ENCODE measurements at places on chromosomes 6 and 20.

DNA sequence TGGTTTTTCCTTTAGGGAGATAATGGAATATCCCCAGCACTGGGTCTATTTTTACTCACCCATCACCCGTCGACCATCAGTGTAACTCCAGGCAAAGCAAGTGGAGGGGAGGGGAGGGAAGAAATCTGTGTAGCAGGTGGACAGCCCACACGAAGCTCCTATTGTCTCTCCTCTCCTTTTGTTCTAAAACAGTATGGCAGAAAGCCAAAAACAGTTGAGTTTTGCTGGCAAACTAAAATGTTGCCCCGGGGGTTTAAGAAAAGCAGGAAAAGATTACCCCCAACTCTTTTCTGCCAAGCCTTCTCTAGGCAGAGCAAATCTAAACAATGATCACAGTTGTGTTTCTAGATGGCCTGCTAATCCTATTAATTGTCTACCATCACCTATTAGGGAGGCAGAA, 89.7 kb downstream of the PREP start:
- no peak for DNase-seq

DNA sequence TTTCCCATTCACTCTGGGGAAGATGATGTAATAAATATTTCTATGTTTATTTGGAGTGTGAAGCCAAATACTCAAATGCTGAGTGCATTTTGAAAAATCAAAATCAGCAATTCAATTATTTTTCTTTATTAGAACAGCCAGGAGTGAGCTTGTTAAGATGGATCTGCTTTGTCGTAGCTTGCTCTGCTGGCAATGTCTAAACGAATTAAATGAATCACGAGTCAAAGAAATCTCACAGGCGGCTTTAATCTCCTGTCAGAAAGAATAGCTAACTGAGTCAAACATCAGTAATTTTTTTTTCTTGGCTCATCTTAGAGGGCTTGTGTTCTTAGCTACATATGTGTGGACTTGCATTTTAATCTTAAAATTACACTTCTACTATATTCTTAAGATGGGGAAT, 100.2 kb upstream of the HMGN3 start:
- no peak for DNase-seq

GRCh38 chr20:59786801-59787537, 146.5 kb downstream of the SYCP2 start:
- DNase-seq = no peak

- no peak for DNase-seq
These were observed 1.5 kb downstream of the MAFB start for GRCh38 chr20:40687384-40688128.

GRCh38 chr20:54477191-54477955, 2.0 kb downstream of the DOK5 start:
- no peak for DNase-seq

- DNase-seq = no peak
These were observed 81.1 kb downstream of the BMP5 start for GRCh38 chr6:55794136-55794812.

- DNase-seq = no peak
These were observed 26.3 kb downstream of the PRDM1 start for GRCh38 chr6:106112433-106112832.

GRCh38 chr20:1302685-1303541, 26.0 kb downstream of the SDCBP2 start:
- no peak for DNase-seq

DNA sequence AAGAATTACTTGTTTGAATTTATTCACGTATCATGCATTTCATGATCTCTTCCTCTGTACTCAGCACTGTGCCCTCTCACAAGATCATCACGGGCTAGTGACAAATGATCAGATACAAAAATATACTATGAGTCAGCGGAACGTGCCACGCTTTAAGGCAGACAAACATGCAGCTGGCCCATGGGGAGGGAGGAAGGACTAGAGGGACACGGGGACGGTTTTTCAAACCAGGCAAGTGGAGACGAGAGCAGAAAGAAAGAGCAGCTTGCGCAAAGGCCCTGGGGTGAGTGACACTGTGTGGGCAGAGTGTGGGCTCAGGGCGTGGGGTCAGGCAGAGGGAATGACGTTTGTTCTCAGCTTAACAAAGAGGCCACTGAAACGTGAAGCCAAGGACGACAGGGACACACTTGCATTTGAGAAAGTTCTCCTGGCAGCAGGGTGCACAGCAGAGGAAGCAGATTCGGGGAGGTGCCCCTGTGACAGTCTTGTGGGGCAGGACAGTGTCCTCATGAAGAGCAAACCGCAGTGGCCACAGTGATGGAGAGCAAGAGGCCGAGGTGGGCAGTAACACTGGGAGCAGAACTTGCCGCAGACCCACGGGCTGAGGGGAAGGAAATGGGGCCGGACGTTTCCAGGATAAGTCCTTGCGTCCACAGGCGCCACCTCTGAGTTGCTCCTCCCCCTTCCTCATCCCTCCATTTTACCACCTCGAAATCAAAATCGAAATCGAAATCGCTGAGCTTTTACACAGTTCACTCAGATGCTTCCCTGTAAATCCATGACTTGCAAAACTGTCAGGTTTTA, 6.9 kb upstream of the RPS6KA2 start:
- DNase-seq = no peak

DNA sequence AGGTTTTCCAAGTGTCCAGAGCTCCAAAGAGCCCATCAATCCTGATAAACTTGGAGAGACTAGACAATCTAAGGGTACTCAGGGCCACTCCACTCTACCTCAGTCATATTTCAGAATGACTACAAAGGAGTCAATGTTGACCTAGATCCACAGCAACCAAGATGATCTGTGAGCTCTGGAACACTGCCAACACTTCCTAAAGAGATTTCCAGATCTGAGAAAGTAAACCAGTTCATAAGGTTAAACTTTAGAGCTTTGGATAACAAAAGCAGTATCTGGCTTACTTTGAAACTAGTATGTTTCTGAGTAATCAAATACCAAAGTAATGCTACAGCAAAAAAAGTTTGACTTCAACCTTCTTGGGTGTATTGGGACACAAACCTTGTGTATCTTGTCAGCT, 122.7 kb downstream of the BTBD9 start:
- DNase-seq = no peak

DNA sequence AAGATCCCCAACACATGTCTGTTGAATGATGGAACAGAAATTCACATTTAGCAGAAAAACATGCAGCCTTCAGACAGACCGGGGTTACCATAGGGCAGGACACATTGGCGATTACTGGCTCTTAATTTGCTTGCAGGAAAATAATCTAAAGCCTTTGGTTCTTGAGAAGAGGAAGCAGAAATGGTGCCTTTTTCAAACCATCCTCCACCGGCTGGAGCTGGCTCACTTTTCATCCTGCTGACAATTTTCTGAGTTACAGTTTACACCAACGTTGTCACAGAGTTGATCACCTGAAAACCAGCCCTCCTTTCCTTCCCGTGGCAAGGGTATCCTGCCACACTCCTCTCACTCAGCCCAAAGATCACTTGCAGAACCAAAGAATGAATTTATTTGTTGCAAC, 32.6 kb downstream of the SF3B5 start:
- no peak for DNase-seq

GRCh38 chr20:17862171-17862570, 106.4 kb downstream of the SNX5 start:
- DNase-seq = no peak

DNA sequence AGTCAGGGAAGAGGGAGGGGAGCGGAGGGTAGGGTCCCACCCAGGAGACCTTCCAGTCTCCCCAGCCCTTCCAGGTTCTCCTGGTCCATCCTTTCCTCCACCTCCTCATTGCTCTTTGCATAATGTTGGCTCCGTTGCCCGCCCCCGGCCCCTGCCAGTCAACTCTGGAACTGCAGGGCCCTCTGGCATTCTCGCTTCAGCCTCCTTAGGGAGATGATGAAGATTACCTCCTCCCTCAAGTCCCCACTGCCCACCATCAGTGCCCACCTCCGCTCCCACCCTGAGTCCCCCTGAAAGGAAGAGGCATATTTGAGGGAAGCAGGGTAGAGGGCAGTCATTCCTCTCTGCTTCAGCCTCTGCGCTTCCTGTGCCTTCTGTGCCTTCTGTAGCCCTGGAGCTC, 8.5 kb downstream of the TMEM63B start:
- no peak for DNase-seq

GRCh38 chr6:30743099-30744053, 889 bp upstream of the FLOT1 start:
- DNase-seq = peak; percentile 7

- DNase-seq = no peak
These were observed 85.5 kb upstream of the RPS6KA2 start for GRCh38 chr6:166712286-166713228.

- no peak for DNase-seq
These were observed 54.6 kb downstream of the PCSK2 start for GRCh38 chr20:17281478-17281877.

DNA sequence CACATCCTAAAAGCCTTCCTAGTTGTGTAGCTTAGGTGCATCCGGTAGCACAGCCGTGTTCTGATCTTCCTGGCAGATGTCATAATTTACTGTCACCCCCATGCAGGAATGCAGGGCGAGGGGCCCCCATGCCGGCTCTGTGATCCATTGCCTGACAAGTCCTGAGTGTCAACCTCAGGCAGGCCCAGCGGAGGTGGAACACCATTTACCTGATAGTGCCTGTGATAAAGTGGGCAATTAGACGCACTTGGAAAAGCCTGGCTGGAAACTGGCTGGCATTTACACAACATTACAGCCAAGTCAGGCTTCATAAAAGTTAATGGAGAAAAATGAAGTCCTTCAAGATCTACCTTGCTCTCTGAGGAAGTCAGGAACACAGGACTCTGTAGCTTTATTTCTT, 521.4 kb upstream of the JAG1 start:
- DNase-seq = no peak

- no peak for DNase-seq
These were observed 35.6 kb upstream of the THBS2 start for GRCh38 chr6:169289257-169289618.

DNA sequence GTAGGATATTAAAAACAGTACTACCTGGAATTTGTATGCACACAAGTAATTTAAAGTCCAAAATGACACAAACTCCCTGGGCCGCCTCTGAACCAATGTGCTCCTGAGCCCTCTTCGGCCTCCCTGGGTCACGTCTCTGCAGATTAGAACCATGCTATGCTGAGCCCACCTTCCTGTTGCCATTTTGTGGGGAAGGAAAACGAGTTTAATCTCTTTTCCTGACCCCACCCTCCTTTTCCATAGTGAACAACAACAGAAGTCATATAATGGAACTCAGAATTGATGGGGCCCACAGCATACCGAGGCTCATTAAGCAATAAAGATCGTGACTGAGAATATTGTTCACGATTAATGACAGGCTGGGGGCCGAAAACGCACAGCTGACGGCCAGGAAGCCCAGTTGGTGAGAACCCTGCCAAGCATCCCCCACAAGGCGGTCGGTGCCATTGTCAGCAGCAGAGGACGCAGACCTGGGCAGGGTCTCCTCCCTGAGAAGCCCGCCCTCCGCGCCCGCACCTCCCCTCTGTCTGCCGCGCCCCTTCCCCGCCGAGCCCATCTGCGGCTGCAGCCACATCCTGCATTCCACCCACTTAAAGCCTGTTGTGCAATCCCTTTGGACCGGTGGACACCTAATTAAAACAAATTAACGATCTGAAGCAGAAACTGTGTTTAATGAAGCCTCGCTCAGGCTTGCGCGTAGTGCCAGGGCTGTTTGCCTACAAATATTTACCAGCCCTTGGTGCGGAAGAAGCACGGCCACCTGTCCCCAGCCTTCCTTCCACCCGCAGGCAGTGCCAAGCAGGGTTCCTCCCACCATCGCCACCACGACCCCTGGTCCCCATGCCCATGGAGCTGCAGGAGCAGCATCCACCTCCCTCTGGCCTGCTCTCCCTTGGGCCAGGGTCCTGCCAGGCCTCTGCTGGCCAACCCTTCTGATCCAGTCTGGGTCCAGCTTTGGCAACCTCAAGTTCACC, 68.1 kb downstream of the DLL1 start:
- DNase-seq = no peak

DNA sequence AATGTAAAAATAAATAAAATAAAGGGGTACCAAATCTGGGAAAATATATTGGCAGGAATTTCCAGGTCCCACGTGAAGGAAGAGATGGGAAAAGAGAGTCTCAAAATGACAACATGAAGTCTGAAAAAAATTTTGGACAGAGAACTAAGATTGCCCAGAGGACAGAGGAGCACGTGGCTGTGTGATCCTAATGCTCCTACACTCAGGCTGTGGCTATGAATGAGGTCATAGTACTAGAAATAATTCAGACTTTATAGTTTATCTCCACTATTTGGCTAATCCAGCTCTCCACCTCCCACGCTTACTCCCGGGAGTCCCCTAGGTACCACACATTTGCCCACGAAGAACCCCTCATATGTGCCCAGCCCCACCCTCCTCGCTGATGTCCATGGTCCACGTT, 42.8 kb upstream of the STMND1 start:
- DNase-seq = no peak

GRCh38 chr20:45337367-45338120, 10.7 kb downstream of the SDC4 start:
- no peak for DNase-seq

- no peak for DNase-seq
These were observed 236.6 kb upstream of the RNF24 start for GRCh38 chr20:4252005-4252404.

GRCh38 chr6:159874435-159874834, 16.4 kb upstream of the MAS1 start:
- DNase-seq = no peak

DNA sequence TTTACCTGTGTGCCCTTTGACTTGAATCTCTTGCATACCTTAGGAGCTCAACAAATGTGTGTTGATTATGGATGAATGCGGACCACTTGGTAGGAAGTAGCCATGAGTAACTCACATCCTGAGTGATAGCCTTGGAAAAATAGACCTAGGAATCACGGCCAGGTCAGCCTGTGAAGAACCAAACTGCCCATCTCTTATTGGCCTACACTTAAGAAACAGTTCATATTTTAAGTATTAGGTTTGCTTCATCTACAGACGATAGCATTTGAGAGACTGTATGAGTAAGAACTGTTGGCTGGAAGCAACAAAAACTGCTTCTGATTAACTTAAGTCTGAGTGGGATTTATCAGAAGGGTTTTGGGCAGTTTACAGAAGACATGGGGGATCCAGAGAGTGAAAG, 320.1 kb upstream of the PRND start:
- no peak for DNase-seq

GRCh38 chr6:73879501-73880293, 183.7 kb downstream of the CD109 start:
- DNase-seq = no peak

- DNase-seq = no peak
These were observed 24.1 kb upstream of the SERPINB1 start for GRCh38 chr6:2865694-2866151.

GRCh38 chr6:139027620-139028182, 844 bp upstream of the ABRACL start:
- DNase-seq = peak; percentile 2

DNA sequence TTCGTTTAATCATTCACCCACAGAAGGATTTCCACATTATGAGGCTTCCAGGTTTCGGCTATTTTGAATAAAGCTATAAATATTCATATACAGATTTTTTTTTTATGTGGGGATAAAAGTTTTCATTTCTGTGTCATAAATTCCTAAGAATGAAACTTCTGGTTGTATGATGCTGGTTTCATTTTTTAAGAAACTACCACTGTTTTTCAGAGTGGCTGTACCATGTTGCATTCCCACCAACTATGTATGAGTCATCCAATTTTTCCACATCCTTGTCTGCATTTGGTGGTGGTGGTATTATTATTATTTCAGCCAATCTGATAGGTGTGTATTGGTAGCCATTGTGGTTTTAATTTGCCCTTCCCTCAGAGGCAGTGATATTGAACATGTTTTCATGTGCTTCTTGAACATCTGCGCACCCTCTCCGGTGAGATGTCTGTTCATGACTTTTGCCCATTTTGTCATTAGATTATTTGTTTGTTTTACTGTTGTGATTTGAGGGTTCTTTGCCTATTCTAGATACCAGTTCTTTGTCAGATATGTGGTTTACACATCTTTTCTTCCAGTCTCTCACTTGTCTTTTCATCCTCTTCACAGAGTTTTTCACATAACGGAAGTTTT, 75.5 kb downstream of the DOK5 start:
- no peak for DNase-seq

Data from effector CD8-positive, alpha-beta T cell (primary cell).